ENCODE measurements at places on chromosomes 7 and 10. TPM values are rescaled to one million over a fixed set of nuclear protein-coding genes. Genes with fewer than 3 reads are reported as not detected.

ATXN7L1 gene
- 14.1 TPM for total RNA-seq

MBL2 gene
- not detected for total RNA-seq

BTBD16 gene
- total RNA-seq = not detected

NFE2L3 gene
- total RNA-seq = 0.48 TPM

BMPR1A gene
- total RNA-seq = 55.8 TPM

GRCh38 chr7:52525772-52526341 is 509.6 kb upstream of the POM121L12 start:
- H3K36me3 ChIP-seq = no peaks in the 10 kb centered on the region
- H3K27ac ChIP-seq = no peak overlapping the region
- H3K4me3 ChIP-seq = no peak overlapping the region
- DNase-seq = no peak
- H3K4me1 ChIP-seq = no peaks in the 10 kb centered on the region
- no peaks in the 10 kb centered on the region for H3K27me3 ChIP-seq

DNA sequence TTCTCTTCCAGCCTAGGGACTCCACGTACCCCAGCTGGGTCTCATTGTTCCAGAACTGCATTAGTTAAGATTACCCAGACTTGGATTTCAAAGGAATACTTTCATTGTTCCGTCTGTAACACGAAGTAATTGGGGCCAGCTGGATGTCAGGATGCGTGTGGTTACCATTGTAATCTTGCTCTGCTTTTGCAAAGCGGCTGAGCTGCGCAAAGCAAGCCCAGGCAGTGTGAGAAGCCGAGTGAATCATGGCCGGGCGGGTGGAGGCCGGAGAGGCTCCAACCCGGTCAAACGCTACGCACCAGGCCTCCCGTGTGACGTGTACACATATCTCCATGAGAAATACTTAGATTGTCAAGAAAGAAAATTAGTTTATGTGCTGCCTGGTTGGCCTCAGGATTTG is 21.0 kb downstream of the LRRC17 start:
- H3K4me1 ChIP-seq = peaks cover 17% of the 10 kb centered on the region
- no peak overlapping the region for H3K4me3 ChIP-seq
- no peaks in the 10 kb centered on the region for H3K36me3 ChIP-seq
- H3K27ac ChIP-seq = peak overlapping the region; percentile 66
- no peaks in the 10 kb centered on the region for H3K27me3 ChIP-seq

GRCh38 chr10:8242295-8242872 is 187.9 kb downstream of the GATA3 start:
- no peaks in the 10 kb centered on the region for H3K4me1 ChIP-seq
- no peak overlapping the region for H3K4me3 ChIP-seq
- no peak for DNase-seq
- no peaks in the 10 kb centered on the region for H3K36me3 ChIP-seq
- no peak overlapping the region for H3K27ac ChIP-seq
- no peaks in the 10 kb centered on the region for H3K27me3 ChIP-seq

GRCh38 chr10:109665321-109665720 is 258.0 kb downstream of the XPNPEP1 start:
- no peaks in the 10 kb centered on the region for H3K27me3 ChIP-seq
- no peaks in the 10 kb centered on the region for H3K36me3 ChIP-seq
- no peak overlapping the region for H3K27ac ChIP-seq
- H3K4me1 ChIP-seq = no peaks in the 10 kb centered on the region
- no peak for DNase-seq
- no peak overlapping the region for H3K4me3 ChIP-seq

DNA sequence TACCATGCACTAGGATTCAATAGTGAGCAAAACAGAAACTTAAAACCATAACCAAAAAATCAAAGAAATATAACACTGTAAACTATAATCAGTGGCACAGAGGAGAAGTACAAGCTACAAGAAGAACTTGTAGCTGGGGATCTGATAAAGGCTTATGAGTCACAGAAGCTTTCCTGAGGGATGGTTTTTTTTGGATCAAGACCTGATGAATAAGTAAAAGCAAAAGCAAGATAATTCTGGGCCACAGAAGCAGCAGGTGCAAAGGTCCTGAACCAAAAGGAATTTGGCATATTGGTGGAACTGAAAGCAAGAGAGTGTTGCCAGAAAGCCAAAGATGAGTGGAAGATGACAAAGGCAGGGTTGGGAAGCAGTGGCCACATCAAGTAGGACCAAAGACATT is 37.4 kb upstream of the BET1 start:
- H3K36me3 ChIP-seq = no peaks in the 10 kb centered on the region
- H3K4me1 ChIP-seq = no peaks in the 10 kb centered on the region
- no peak for DNase-seq
- no peaks in the 10 kb centered on the region for H3K27me3 ChIP-seq
- H3K4me3 ChIP-seq = no peak overlapping the region

DNA sequence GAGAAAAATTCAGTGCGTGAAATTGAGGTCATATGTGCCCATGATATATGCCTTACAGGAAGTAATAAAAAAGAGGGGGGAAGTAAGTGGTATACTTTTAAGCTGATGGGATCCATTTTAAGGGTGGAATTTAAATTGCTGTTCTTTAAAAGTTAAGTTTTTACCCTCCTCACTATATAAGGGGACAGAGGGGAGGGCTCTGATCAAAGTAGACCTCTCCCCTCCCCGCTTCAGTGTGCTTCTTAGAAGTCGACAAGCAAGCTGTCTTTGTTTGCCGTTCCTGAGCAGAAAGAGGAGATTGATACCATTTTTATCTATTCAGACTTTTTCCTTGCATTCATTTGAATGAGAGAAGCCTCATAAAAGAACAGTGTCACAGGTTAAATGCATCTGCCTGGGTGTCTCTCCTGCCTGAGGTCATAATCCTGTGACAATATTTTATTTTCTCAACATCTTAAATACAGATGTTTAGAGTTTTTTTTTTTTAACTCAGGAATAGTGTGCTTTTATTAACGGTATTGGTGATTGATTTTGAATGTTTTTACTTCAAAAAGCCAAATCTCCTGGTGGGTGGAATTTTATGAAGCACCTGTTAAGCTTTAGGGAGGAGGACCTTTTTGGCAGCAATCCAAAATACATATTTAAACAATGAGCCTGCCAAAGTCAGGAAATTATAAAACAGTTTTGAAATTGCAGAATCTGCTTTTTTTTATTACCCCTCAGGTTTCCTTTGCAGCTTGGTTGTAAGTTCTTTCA is 141.7 kb downstream of the KAT6B start:
- peak overlapping the region; percentile 11 for H3K27ac ChIP-seq
- no peak for DNase-seq
- H3K36me3 ChIP-seq = no peaks in the 10 kb centered on the region
- H3K27me3 ChIP-seq = no peaks in the 10 kb centered on the region

DNA sequence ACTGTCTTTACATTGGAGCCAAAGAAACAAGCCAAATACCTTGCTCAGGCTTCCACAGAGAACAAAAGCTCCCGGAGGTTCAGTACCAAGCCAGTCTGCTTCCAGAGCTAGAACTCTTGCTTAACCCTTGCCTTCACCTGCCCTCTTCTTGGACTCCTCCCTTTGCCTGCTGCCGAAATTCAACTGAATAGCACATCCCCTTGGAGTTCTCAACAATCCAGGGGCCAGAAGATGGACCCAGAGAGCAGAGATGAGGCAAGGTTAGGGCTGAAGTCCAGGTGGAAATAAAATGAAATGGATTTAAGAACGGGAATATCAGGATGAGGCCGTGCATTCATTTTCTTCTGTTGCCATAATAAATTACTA is 876 bp upstream of the PIK3AP1 start:
- DNase-seq = no peak
- no peak overlapping the region for H3K4me3 ChIP-seq
- H3K4me1 ChIP-seq = peaks cover 3% of the 10 kb centered on the region
- no peaks in the 10 kb centered on the region for H3K36me3 ChIP-seq

- H3K27me3 ChIP-seq = no peaks in the 10 kb centered on the region
- H3K27ac ChIP-seq = no peak overlapping the region
- no peaks in the 10 kb centered on the region for H3K4me1 ChIP-seq
Observed at GRCh38 chr7:137691566-137691965, 155.2 kb downstream of the DGKI start.

GRCh38 chr7:41738336-41738735 is 35.4 kb upstream of the INHBA start:
- no peak overlapping the region for H3K27ac ChIP-seq
- H3K36me3 ChIP-seq = no peaks in the 10 kb centered on the region
- no peaks in the 10 kb centered on the region for H3K27me3 ChIP-seq
- no peak overlapping the region for H3K4me3 ChIP-seq

DNA sequence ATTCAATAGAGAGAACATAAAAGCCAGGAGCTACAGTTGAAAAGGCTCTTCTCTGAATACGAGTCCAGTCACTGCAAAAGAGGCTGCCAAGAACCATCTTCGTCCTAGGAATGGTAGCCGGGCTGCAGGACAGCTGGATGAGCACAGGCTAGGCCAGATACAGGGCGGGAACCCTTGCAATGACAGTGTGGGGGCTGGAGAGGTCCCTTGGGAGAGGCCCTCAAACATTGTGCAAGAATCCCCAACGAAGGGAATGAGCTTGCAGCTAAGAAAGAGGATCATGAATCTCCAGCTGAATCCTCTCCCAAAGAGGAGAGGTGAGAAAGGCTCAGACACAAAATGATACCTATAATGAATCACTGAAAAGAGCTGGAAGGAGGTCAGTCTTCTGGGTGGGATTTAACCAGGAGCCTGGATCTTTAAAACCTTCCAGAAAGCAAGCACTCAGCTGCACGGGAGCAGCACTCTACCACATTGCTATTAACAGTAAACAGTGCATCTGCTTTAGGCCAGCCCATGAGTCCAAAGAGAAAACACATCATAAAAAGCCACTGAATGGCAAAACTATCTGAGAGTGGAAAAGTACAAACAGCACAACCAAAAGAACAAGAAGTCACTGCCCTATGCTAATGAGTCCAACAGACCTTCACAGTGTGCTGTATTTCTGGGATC is 287.9 kb downstream of the TNS3 start:
- H3K4me1 ChIP-seq = peaks cover 6% of the 10 kb centered on the region
- DNase-seq = peak; percentile 17
- H3K36me3 ChIP-seq = no peaks in the 10 kb centered on the region

DNA sequence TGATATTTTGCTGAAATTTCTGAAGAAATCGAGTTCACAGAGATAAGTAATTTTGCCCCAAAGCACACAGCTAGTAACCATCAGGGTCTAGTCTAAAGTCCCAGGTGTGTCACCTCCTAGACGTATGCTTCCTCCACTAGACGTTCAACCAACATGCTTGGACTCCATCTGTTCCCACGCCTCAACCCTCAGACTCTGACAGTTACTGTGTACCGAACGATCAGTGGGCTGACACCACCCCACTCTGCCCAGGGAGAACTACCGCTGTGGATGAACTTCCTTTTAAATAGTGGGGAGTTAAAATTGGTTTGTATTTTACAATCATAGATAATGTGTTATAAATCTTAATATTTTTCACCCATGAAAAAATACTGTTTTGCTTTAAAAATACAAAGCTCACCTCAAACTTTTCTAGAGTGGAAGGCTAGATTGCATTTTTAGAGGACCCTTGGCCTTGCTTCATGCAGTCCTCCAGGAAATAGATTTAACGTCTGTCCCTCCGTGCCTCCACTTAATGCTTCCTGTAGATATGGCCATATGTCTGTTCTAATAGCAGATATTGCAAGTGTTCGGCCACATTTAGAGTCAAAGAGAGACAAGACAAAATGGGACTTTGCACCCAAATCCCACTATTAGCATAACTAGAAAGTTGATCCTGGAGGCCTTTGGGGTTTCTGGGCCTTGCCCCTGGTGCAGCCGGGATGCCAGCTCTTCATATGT is 91.4 kb upstream of the ZPBP start:
- no peak overlapping the region for H3K4me3 ChIP-seq
- no peak overlapping the region for H3K27ac ChIP-seq
- DNase-seq = no peak
- H3K36me3 ChIP-seq = no peaks in the 10 kb centered on the region
- no peaks in the 10 kb centered on the region for H3K4me1 ChIP-seq
- no peaks in the 10 kb centered on the region for H3K27me3 ChIP-seq

DNA sequence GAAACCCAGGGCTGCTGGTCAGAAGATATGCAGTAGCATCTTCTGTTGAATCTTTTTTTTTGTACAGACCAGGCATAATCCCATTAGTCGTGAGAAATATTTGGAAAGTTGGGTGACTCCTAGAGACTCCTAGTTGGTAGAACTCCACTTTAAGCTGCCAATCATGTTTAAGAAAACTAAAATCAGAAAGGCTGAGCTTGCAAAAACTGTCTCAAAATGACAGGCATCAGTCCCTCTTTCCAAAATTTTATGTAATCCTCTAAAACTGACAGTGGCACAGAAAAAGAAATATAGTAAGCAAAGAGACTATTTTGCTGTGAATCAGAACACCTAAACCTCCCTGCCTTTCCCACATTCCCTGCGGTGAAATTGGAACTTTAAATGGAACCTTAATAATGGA is 568.5 kb downstream of the CCSER2 start:
- DNase-seq = no peak
- no peak overlapping the region for H3K4me3 ChIP-seq
- no peaks in the 10 kb centered on the region for H3K4me1 ChIP-seq

DNA sequence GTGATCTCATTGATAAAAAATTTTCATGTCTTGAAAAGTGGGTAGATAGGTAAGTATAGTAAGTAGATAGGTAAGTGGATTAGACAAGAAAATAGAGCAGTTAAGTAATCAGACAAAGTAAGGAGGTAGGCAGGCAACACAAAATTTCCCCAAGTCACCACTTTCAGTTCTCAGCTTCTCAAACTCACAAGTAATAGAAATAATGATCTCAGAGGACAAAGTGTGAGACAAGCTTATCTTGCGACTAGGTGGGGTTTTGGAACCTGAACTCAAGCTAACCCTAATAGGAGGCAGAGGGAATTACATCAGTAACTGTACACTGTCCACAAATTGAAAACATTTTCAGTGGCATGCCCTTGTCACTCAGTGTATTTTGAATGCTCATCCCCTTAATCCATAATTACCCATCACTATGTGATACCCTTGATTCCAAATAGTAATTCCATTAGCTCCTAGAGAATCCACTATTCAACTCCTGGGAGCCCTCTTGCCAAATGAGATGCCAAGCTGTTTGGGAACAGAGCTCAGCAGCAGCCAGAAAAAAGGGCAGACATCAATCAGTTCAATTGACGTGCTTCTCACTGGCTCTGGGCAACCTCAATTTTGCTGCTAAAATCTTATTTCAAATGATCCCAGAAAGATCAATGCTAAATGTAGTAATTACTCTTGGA is 703.2 kb downstream of the XPNPEP1 start:
- H3K27me3 ChIP-seq = no peaks in the 10 kb centered on the region
- H3K27ac ChIP-seq = no peak overlapping the region
- no peak overlapping the region for H3K4me3 ChIP-seq

Data from ovary (tissue), 10 donors.